EH (cell line): ENCODE measurements at places on chromosomes 7 and 10.

GRCh38 chr10:131849591-131850382 is 51.0 kb upstream of the PPP2R2D start:
- DNase-seq = no peak

DNA sequence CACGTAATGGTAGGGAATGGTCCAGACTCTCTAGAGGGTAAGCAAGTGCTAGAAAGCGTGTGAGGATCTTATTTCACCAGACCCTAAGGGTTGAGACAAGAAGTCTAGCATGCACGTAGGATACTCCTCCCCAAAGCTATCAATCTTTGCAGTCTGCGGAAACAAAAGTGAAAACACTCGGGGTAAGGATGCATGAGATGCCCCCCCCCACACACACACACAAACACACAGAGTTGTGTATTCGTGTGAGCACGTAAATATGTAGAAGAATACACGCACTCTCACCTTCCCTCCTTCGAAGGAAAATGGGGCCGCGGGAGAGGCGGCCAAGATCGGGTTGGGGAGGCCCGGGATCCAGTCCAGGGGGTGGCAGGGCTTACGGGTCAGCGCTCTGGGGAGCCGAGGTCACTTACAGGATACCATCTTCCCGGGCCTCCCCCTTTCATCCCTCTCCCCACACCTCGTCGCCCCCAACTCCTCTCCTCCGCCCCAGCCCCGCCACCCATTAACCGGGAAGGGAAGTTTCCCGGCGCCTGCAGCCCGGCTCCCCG is 455 bp downstream of the CUL2 start:
- peak; percentile 29 for DNase-seq

- no peak for DNase-seq
Observed at GRCh38 chr10:78828647-78829539, 239.9 kb upstream of the ZMIZ1 start.

GRCh38 chr7:158581440-158582088 is 6.1 kb downstream of the PTPRN2 start:
- DNase-seq = no peak

DNA sequence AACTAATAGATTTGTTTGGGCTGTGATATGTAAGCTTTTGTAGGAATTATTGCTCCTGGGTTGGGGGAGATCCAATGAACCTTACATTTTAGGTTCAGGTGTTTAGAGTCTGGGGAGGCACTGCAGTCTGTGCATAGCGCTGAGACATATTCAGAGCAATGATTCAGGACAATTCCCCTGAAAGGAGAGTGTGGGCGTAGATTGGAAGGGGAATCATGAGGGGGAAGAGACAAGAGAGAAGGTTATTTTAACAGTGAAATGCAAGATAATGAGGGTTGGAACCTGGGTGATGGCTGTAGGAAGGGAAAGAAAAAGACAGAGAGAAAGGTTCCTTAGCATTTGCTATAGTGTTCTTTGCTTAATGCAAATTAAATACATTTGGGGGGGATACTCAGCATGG is 1013.4 kb downstream of the REEP3 start:
- no peak for DNase-seq

DNA sequence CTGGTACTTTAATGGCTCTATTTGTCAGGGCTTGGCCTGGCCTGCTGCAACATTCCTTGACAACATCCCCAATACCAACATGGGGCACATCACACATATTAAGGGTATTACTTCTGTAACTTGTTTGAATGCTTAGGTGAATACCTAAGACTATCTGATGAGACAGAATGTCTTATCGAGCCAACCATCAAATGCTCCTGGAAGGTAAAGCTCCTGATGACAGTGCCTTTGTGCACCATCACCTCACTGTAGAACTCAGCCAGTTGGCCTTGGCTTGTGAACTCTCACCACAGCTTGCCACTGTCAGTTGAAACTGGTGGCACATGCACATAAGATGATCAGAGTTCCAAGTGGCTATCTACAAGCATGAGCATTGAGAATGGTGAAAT is 3.7 kb upstream of the MYO1G start:
- no peak for DNase-seq

DNA sequence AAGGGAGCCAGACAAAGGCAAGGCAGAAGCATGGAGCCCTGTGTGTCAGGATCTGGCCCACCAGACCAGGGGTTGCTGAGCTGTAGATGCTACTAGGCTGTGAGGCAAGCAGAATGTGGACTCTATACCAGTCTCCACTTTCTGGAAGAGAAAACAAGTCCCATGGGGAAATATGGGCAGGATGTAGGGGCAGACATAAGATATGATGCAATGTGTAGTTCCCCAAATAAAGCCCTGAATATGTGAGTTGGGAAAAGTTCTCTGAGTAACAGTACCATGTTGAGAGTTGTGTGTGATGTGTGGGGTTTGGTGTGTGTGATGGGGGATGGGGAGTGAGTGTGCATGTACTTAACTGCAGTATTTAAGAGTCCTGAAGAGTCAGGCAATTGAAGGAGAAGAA is 62.3 kb downstream of the NPSR1 start:
- no peak for DNase-seq

- DNase-seq = no peak
Observed at GRCh38 chr10:11049806-11050205, 32.1 kb downstream of the CELF2 start.

GRCh38 chr7:18698258-18698734 is 202.7 kb downstream of the HDAC9 start:
- no peak for DNase-seq
